ENCODE measurements at places on chromosomes 11 and 22. TPM values are rescaled to one million over a fixed set of nuclear protein-coding genes. Genes with fewer than 3 reads are reported as not detected.

MS4A6E gene
- total RNA-seq, result not detected

C11orf91 gene
- total RNA-seq, result not detected

TALDO1 gene
- total RNA-seq, result 113 TPM

ART1 gene
- not detected for total RNA-seq

BIK gene
- total RNA-seq, result 1.4 TPM

DNA sequence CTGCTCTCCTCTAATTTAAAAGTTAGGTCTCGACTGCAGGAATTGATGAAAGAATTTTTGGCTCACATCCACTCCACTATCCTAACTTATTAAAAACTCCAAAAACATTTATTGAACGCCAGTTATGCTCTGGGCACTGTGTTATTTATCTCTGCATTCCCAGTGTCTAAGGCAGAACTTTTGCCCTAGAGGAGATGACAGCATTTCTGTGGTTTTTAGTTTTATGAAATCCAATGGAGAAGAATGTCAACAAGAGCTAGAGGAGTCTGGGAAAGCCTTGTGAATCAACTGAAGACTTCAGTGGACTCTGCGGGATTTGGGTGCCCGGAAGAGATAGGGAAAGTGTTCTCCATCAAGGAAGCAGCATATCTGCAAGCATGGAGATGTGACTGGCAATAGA, 217.0 kb upstream of the PGR start:
- no peak for DNase-seq

DNA sequence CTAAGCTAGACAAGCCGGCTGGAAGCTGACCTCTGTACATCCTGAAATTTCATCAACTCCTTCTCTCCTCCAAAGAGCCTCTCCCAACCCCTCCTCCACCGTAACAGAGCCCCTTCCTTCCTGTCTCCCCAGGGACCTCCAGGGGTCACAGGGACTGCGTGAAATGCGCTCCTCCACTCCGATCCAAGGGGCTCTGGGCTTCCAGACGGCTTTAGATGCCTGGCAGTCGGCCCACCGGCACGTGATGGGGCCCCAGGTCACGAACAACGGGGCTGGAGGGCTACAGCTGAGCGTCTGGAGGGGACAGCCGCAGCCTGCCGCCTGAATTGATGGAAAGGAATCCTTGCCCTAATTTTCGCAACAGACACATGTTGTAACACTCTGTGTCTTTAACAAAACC, 264.1 kb downstream of the MN1 start:
- DNase-seq, result no peak

DNA sequence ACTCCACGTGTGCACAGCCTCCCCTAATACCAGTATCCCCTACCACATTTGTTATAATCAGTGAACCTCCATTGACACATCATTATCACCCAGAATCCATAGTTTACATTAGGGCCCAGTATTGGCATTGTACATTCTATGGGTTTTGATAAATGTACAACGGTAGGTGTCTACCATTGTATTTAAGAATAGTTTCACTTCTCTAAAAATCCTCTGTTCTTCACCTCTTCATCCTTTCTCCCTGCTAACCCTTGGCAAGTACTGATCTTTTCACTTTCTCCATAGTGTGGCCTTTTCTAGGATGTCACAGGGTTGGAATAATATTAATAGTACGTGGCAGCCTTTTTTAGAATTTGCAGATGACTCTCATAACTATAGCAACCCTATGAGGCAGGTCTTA, 353.8 kb downstream of the DDX10 start:
- no peak for DNase-seq

GRCh38 chr11:47485107-47485506, 36.2 kb upstream of the RAPSN start:
- no peak for DNase-seq

DNA sequence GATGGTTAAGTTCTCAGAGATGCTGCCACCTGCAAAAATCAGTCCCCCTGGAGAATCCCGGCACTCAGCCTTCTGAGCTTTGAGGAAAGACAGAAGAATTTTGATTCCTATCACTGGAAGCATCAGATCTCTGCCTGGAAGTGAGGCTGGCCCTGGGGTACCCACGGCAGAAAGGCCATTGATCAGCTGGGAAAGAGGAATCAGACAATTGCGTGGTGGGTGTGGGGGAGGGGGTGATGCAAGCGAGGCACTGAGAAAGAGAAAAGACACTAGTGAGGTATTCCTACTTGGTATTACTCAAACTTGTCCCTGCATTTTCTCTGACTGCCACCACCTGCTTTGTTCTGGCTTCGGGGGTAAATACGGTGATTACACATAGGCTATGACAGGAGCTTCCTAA, 96.1 kb downstream of the FEZ1 start:
- no peak for DNase-seq

DNA sequence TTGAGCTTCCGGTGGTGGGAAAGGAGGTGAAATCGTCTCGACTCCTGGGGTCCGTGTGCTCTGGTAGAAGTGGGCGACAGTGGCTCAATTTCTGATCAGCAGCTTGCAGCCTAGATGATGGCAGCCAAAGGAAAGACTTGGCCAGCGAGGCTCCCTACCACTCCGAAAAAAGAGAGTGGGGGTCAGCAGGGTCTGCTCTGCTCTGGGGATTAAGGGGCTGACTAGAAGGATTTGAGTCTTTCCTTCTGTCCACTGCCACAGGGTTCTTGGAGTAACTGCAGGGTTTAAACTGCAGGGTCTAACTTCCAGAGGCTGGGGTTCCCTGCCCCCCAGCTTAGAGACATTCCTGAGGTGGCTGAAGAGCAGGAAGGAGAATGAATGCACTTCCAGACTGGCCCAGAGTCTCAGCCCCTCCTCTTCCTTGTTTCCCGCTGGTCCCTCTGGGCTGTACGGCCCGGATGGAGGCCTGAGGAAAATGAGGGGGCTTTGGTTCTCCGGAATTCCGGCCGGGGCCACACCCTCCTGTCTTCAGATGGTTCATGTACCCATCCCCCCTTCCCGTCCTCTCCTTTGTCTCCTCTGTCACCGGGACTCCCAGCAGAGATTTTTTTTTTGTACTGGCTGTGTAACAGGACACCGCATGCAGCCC, 907 bp downstream of the SERPINH1 start:
- DNase-seq, result no peak

DNA sequence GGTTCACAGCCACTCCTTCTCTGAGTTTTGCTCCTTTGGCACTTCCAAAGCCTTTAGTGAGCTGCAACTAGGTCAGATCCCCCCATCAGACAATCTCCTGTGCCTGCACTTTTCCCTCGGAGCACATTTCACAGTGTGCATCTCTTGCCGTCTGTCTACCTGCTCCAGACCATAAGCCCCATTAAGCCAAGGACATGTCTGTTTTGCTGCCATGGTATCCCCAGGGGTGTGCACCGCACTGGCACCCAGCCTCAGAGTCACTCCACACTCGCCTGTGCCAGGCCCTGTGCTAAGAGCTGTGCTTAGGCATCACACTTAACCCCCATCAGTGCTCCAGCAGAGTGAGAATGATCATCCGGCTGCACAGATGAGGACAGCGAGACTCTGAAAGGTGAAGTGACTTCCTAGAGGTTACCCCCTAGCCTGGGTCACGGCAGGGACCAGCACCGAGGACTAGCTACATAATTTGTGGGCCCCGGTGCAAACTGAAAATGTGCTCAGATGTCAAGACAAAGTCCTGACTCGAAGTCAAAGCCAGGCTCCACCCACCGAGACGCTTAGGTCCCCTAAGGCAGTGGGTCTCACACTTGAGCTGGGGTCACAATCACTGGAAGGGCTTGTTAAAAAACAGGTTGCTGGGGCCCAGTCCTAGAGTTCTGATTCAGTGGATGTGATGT, 33.9 kb downstream of the ARRB1 start:
- no peak for DNase-seq

DNA sequence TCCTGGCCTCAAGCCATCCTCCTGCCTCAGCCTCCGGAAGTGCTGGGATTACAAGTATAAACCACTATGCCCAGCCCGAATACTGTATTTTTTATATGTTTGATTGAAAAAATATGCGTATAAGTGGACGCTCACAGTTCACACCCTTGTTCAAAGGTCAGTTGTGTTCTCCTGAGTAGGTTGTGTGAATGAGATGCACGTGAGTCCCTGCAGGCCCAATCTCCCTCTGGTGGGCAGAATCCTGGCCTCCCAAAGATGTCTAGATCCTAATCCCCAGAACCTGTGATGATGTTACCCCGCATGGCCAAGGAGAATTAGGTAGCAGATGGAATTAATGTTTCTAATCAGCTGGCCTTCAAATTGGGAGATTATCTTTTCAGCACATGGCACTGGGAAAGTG, 41.9 kb downstream of the CTTN start:
- no peak for DNase-seq

GRCh38 chr11:3052567-3052966, 4.7 kb downstream of the CARS1 start:
- no peak for DNase-seq

- peak; percentile 58 for DNase-seq
These were observed 7.2 kb downstream of the POLD4 start for GRCh38 chr11:67345920-67346819.

DNA sequence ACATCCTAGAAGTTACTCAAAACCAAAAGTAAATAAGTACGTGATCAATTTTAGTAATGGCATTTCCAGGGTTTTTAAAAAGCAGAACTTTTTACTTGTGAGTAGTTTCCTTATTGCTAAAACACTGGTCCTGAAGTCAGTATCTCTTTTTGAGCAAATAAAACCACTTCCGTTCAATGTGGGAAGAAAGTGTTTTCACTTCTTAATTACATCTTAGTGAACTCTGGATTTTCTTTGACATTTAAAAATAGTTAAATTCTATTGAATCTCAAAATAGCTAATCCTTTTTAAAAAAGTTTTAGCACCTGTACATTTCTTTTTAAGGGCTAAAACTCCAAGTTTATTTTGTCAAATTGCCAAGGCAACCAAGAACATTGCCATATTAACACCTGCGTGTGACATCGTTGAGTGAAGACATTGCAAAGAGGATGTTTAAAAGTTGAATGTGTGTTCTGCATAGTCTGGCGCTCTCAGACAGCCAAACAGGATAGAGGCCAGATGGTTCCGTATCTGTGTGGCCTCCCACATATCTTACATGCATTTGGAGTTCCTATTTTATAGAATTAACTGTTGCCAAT, 17.2 kb upstream of the OR5B21 start:
- DNase-seq, result no peak

- DNase-seq, result no peak
These were observed 52.8 kb downstream of the CYTH4 start for GRCh38 chr22:37334859-37335805.
